Left ventricle myocardium inferior (tissue), 1 donor: ENCODE measurements at places on chromosomes 5 and 9. TPM values are rescaled to one million over a fixed set of nuclear protein-coding genes. Genes with fewer than 3 reads are reported as not detected.

- DNase-seq: no peak
- H3K4me3 ChIP-seq: no peak overlapping the region
- no peaks in the 10 kb centered on the region for H3K27me3 ChIP-seq
- H3K27ac ChIP-seq: no peak overlapping the region
Observed at GRCh38 chr5:61667525-61668218, 335.6 kb downstream of the ZSWIM6 start.

DNA sequence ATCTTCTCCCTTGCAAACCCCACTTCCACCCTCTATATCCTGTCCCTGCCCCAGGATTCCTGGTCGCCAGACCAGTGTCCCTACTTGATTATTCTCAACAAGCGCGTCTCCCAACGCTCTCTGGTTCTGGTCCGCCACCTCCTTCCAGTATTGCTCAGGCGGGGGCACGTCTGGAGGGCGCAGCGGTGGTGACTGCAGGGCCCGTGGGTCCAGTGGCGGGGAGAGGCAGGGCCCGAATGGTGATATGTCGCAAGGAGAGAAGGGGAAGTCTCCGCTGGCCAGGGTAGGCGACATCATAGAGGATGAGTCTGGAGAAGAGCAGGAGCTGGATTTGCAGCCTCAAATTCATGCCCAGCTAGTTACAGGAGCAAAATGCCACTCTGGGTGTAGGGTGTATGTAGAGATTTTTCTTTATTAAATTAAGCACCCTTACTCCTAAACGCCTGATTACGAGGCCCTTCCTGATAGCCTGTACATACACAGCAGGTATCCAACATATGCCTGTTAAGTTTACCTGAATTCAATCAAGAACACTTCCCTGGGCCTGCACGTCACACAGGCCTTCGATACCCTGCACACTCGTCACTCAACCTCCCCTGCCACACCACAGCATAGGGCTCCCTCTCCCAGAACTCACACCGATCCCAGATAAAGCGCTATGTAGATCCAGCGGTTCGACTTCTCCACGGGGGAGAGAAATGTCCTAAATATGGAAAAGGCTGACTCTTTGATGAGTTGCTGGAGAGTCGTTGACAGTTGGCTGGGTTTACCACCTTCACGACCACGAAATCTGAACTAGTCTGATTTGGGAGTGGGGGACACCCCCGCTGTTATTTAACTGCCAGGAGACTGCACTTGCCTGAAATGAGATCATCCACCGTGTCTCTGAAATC is 4.8 kb downstream of the MCIDAS start:
- H3K27ac ChIP-seq: no peak overlapping the region
- peaks cover 100% of the 10 kb centered on the region for H3K27me3 ChIP-seq
- no peaks in the 10 kb centered on the region for H3K36me3 ChIP-seq
- DNase-seq: no peak
- H3K4me3 ChIP-seq: no peak overlapping the region

GRCh38 chr5:27124590-27124989 is 86.2 kb upstream of the CDH9 start:
- no peaks in the 10 kb centered on the region for H3K27me3 ChIP-seq
- no peak overlapping the region for H3K27ac ChIP-seq
- H3K4me3 ChIP-seq: no peak overlapping the region
- no peaks in the 10 kb centered on the region for H3K36me3 ChIP-seq

DNA sequence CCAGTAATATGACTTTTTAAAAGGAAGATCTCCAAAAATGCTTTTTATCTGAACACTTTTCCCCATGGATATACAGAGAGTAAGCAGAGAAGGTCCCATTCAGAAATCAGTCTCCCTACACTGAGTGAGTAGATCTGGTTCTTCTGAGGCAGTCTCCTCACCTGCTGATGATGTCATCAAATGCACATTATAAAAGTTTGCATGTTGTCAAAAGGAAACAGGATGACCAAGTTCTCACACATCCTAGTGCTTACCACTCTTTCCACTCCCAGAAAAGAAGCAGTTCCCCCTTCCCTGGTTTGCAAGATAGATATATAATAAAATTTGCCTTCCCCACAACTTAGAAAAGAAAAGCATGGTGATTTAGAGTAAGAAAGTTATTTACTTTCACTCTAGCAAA is 180.5 kb downstream of the RAB3C start:
- peaks cover 9% of the 10 kb centered on the region for H3K27me3 ChIP-seq
- no peak for DNase-seq
- H3K4me1 ChIP-seq: peaks cover 18% of the 10 kb centered on the region
- no peak overlapping the region for H3K4me3 ChIP-seq
- H3K27ac ChIP-seq: no peak overlapping the region
- H3K36me3 ChIP-seq: no peaks in the 10 kb centered on the region

SLC27A6 gene
- total RNA-seq: 61.1 TPM
